ENCODE measurements at places on chromosomes 4 and X. TPM values are rescaled to one million over a fixed set of nuclear protein-coding genes. Genes with fewer than 3 reads are reported as not detected.

The OPN1MW3 gene
- total RNA-seq: not detected

The RAB41 gene
- total RNA-seq: not detected

The DNAAF6 gene
- not detected for total RNA-seq

- no peak for DNase-seq
Observed at GRCh38 chr4:56220261-56220660, 167.0 kb downstream of the AASDH start.

DNA sequence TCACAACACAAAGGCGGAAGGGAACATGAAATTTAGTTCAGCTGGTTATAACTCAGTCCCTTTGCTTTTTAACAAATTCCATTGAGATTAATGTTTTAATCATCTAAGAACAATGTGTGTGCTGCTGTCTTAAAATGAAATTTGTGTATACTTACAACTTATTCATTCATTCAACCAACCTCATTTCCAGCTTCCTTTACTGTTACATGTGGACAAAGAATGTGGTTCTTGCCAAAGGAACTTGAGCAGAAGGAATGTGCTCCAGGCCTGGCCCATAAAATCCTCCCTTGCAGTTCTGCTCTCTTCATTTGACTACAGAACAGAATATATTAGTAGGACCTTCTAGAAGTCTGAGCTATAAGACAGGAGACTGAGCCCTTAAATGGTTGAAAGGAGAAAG is 176.8 kb upstream of the GLRA2 start:
- no peak for DNase-seq

GRCh38 chr4:25442863-25443307 is 65.8 kb downstream of the ANAPC4 start:
- DNase-seq: no peak

GRCh38 chr4:65831828-65832227 is 161.5 kb upstream of the EPHA5 start:
- DNase-seq: no peak

GRCh38 chr4:141711211-141711610 is 74.8 kb downstream of the IL15 start:
- DNase-seq: no peak

- DNase-seq: no peak
Observed at GRCh38 chr4:576245-576821, at the start of gene TMEM271. TMEM271 (minus strand) TSS chr4:576295; CDS start chr4:576062, 233 bp downstream.

DNA sequence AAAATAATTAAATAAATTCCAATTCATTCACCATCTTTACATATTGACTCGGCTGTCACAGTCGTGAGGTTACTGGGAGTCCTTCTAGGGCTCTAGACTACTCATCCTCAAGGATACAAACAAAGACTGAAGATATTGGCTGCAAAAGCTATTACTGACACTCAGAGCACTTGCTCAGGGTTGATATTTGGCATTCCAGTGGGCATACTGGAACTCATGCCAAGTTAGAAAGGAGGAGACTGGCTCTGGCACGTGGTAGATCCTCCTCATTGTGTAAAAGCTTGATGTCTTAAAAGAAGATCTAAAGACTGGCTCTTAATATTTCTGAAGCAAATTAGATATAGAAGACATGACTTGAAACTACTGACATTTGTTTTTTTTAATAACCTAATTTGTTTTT is 172.7 kb downstream of the GPM6A start:
- DNase-seq: no peak

- DNase-seq: peak; percentile 73
Observed at GRCh38 chrX:53093177-53093655, 726 bp upstream of the KANTR start.

DNA sequence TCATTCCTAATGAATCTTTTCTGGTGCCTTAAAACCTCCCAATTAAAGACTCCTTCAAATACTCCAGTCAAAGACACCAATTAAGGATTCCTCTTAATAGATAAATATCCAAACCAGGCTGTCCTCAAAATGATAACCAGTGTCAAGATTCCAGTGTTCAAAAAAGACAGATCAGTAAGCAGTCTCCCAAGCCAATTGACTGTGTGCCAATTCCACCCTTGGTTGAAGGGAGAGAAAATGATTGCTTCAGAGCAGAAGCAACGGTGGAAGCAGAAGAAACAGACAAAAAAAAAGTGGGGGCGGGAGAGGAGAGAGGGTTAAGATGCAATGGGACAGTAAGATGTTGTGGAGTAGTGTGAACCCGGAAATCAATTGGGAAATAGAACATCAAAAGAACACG is 216.0 kb upstream of the FTHL17 start:
- DNase-seq: no peak

- no peak for DNase-seq
Observed at GRCh38 chrX:16208601-16209000, 41.3 kb downstream of the MAGEB17 start.

- DNase-seq: no peak
Observed at GRCh38 chr4:36841583-36842326, 402.8 kb upstream of the NWD2 start.

DNA sequence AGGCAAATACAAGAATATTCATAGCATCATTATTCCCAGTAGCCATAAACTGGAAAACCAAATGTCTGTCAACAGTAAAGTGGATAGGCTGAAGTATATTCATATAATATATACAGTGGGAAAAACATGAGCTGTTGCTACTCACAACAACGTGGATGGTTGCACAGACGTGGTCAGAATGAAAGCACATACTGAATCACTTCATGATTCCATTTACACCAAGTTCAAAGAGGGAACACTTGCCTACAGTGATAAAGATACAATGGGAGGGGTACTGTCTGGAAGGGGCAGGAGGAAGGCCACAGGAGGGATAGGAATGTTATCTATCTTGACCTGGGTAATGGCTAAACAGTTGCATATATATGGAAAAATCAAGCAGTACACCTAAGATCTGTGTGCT is 25.3 kb downstream of the APBB2 start:
- DNase-seq: no peak

GRCh38 chr4:120683897-120684540 is 238.5 kb downstream of the PRDM5 start:
- no peak for DNase-seq

Measured in mesothelial cell of epicardium (in vitro differentiated cells).